ENCODE measurements at places on chromosomes 3 and 15.

DNA sequence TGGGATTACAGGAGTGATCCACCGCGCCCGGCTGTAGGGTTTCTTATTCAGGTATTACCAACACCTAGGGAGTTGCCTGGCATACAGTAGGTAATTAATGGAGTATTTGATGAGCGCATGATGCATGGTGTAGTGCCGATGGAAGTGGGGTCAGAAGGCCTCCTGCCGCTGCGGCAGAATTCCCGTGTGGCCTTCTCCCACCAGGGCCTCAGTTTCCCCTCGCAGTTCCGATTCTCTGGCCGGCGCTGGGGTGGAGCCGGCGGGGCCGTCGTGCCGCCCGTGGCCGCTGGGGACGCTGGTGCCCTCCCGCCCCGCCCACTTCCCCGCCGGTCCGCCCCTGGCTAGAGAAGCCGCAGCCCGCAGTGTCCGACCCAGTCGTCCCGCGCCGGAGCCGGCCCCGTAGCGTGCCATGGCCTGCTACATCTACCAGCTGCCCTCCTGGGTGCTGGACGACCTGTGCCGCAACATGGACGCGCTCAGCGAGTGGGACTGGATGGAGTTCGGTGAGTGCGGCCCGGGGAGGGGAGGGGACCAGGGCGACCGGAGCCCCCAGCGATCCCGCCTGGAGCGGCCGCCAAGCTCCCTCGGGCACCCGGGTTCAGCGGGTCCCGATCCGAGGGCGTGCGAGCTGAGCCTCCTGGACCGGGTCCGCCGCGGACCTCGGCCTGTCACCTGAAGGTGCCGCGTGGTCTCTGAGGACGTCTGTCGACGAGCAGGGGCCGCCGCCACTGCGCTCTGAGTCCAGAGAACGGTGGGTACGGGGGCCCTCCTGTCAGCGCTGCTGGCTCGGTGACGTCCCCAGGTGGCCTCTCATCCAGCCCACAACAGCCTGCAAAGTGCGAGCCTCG lies at the start of gene IRAK2:
IRAK2 (plus strand) TSS at position 374 of the 848 bp plus-strand sequence; CDS start at position 410, 36 bp downstream.
- DNase-seq, result peak; percentile 32

GRCh38 chr15:36601497-36601932 lies 22.1 kb downstream of the CDIN1 start:
- DNase-seq, result no peak

DNA sequence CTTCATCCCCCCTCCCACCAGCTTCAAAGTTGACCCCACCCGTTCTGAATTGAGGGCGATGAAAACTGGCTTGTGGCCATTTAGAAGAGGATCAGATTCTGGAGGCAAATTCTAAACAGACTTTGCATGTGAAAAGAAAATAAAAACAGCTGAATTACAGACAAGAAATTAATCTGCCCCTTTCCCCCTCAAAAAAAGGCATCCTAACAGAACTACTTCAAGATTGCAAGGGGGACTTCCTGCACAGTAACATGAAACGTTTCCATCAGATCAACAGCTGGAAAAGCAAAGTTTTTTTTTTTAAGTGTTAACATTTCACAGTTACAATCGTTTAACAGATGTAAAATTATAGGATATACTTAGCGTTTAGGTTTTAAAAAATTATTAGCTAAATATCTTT lies 229.3 kb downstream of the RORA start:
- DNase-seq, result no peak

DNA sequence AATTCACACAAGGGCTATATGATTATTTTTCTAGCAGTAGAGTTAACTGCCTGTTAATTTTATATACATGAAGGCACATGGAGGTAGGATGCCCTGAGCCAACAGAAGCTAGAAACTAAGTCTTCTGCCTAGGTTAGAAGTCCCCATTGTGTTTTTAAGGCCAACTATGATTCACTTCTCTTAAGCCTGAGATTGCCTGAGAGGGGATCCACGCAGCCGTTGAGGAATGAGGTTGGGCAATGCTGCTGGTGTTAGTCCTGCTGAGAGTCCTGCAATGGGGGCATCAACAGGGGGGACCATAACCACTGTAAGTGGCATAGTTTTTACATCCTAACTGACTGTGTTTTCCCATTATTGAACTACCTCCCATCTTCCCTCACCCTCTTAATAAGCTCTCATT lies 60.1 kb upstream of the PFN2 start:
- no peak for DNase-seq

DNA sequence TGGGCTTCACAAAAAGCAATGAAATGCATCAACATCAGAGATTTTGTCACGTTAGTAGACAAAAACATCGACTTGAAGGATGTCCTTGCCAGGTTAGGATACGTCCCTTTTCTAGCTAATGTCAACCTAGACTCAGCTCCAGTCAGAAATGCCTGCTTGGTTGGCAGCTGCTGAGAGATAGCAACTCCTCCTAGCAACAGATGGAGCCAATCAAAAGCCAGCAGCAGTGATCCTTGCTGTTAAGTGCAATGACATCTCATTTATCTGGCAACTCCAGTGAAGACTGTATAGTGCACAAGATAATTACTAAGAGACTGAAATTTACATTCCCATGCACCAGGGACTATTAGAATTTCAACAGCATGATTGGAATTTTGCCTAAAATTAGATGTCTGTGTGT lies 424.1 kb downstream of the FGF12 start:
- DNase-seq, result no peak

GRCh38 chr15:95620934-95621579 lies 709.4 kb upstream of the NR2F2 start:
- no peak for DNase-seq

DNA sequence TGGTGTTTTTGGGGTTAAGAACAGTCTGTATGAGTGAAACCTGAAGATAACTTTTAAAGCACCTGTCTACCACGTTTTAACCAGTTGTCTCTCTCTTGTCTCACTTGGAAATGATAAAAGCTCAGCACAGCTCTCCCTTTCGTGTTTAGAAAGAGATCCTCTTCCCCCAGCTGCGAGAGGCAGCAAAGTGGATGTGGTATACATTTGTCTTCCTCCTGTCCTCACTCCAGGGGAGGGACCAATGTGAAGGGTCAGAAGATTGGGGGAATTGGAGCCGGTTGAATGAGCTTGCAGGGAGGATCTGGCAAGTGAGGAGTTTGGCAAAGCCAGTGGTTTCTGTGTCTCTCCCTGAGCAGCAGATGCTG lies 14.6 kb downstream of the SMAD6 start:
- DNase-seq, result no peak

GRCh38 chr3:159818997-159819500 lies 169.6 kb upstream of the IL12A start:
- no peak for DNase-seq

DNA sequence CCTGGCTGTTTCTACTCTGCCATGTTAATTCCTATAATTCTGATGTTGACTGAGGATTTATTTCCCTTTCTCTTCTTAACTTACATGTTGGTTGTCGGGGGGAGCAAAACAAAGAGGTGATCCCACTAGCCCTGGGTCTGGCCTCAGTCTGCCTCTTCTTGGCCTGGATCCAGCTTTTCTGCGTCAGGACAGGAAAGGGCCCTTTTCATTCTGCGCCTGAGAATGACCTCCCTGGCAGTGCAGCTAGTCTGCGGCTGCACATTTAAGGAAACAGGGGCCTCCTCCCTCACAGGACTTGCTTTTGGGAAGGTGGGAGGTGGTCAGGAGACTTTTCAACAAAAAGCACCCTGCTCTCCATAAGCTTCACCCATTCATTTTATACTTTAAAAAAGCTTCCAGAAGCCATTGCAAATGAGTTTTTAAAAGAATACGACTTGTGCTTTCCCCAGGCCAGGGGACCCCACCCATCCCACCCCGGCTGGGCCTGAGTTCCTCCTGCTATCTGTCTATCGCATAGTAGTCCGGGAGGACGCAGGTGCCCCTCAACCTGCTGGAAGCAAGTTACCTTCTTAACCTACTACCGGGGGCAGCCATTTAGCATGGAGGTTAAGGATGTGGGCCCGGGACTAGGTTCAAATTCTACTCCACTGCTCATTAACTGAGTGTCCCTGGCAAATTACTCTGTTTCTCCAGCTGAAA lies 21.3 kb upstream of the EHD4 start:
- DNase-seq, result no peak

- DNase-seq, result no peak
Measured at GRCh38 chr3:38100498-38100897, 36.4 kb downstream of the ACAA1 start.

- no peak for DNase-seq
Measured at GRCh38 chr15:60091911-60092310, 87.8 kb downstream of the FOXB1 start.

DNA sequence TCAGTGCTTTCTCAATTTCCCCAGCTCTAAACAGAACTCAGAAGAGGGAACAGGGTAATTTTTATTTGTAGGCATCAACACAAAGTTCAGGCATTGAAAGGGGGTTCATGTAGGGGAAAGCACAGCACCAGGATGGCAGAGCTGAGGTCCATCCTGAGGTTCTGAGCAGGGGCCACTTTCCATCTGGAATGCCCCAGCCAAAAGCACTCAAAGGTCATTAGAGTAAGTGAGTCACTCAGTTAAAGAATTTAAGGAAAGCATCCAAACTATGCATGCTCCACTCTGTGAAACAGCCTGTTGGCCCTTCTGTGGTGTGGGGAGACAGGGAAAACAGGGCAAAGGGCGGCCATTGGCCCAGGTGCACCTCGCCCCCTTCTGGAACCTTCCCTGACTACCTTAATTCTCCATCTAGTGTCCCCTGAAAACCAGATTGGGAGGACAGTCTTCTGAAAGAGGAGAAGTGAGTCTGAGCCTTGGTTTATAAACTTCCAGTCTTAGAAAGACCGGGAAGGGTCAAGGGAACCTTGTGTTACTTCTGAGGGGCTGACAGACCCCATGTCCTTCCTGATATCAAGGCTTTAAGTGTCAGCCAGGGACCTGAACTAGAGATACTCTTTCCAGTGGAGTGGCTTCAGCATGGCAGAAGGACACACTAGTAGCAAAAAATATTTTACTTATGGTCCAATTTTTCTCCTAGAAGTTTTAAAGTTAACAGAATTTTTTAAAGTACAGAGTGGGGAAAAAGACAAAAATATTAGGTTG lies 133.3 kb downstream of the MYLK start:
- no peak for DNase-seq

- DNase-seq, result no peak
Measured at GRCh38 chr3:6132684-6133432, 728.1 kb upstream of the GRM7 start.

GRCh38 chr15:51447855-51448621 lies 106.6 kb downstream of the GLDN start:
- DNase-seq, result no peak

DNA sequence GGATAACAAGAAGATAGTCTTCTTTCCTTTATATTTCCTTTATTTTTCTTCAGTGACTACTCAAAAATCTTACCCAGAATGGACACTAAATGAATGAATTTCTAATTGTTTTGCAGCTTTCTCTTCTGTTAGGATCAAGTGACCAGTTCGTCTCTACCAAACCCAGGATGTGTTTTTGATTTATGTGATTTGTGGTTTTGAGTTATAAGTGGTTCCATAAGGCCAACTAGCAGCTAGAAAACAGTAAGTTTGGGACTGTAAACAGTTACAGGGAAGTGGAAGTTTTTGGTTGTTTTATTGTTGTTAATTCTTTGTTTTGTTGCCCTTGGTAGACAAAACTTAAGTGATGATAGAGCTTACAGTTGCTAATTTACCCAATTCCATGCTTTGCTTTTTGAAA lies 456.5 kb downstream of the IL5RA start:
- no peak for DNase-seq

DNA sequence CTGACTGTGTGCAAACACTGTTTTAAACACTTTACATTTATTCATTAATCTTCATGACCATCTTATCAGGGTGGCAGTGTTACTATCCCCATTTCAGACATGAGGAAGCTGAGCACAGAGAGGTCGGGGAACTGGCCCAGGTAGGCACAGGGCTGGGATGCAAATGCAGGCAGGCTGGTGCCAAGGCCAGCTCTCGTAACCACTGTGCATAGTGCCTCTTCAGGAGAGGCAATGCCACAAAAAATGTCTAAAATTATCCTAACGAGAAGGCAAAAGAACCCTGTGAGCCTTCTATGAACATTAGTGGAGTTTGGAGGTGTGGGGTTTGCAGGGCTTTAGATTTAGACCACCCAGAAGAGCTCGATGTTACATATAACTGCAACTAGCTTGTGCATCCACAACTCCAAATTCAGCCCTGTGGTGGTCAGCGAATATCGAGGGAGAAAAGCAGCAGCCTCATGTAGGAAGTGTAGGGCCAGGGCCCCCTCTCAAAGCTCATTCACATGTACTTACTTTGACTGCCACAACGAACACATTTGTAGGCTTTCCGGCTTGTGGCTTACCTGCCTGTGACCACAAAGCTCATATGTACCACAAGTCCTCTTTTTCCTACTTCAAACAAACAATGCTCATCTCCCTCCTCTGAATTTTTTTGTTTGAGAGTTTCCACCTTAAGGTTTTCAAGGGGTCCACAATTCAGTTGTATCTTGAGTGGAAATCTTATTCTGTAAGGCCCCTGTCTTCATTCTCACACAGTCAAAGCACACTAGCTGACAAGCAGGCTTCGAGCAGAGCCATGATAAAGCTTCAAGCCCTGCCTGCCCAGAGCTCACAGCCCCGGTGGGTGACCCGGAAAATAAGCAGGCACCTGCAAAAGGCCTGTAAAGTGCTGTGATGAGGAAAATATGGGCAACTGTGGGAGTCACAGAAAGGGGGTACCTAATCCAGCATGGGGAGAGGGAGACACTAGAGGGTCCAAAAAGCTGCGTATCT lies 722.9 kb upstream of the CFAP20DC start:
- peak; percentile 52 for DNase-seq

DNA sequence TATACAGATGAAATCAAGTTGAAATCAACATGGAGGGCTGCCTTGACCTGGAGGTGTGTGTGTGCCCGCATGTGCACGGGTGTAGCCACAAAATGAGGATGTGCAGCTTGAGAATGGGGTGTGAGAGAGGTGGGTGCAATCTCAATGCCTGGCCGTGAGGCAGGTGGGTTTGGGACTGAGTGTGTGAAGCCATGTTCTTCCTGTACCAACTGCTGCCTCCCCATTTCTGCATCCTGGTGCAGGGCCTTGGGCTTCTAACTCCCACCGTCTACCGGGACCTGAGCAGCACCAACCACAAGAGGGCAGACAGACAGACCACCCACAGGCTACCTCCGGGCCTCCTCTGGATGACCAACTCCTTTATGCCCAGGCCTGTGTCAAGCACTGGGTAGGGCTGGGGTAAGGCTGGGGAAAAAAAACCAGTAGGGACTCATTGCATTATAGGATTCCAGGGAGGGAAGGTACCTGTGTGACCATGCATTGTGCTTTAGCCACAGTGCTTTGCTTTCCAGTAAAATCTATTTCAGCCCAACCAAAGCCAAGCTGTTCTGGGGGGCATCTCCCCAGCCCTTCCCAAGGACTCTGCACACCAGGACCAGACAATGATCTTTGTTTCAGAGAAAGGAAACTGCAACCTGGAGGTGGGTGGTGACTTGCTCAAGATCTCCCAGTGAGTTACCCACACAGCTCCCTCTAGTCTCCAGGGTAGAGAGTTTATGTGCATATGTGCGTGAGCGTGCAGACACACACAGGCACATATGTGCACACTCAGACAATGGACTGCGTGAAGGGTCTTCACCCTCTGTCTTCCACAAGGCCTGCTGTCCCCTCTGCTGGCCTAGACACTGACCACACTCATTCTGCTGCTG lies 162.2 kb upstream of the TLE3 start:
- DNase-seq, result no peak

- DNase-seq, result peak; percentile 82
Measured at GRCh38 chr3:43389388-43390254, 103.3 kb downstream of the SNRK start.

GRCh38 chr3:117059067-117059955 lies 349.7 kb downstream of the TUSC7 start:
- no peak for DNase-seq
